ENCODE measurements at places on chromosomes 7 and 10. TPM values are rescaled to one million over a fixed set of nuclear protein-coding genes. Genes with fewer than 3 reads are reported as not detected.

GRCh38 chr10:97399843-97400545 lies 1.1 kb downstream of the RRP12 start:
- no peak for DNase-seq
- H3K4me1 ChIP-seq: peaks cover 16% of the 10 kb centered on the region
- H3K36me3 ChIP-seq: peaks cover 8% of the 10 kb centered on the region
- peak overlapping the region; percentile 89 for H3K4me3 ChIP-seq

- DNase-seq: no peak
- no peaks in the 10 kb centered on the region for H3K27me3 ChIP-seq
- no peaks in the 10 kb centered on the region for H3K4me1 ChIP-seq
Observed at GRCh38 chr10:60426425-60426824, 36.8 kb upstream of the ANK3 start.

The NUDT13 gene
- total RNA-seq: 1.8 TPM

GRCh38 chr7:46513447-46513848 lies 592.4 kb upstream of the IGFBP3 start:
- H3K4me1 ChIP-seq: no peaks in the 10 kb centered on the region
- H3K27ac ChIP-seq: no peak overlapping the region
- DNase-seq: no peak
- no peak overlapping the region for H3K4me3 ChIP-seq

Data from CD4-positive, CD25-positive, alpha-beta regulatory T cell (primary cell).